T47D (cell line): ENCODE measurements at places on chromosomes 4 and X.

DNA sequence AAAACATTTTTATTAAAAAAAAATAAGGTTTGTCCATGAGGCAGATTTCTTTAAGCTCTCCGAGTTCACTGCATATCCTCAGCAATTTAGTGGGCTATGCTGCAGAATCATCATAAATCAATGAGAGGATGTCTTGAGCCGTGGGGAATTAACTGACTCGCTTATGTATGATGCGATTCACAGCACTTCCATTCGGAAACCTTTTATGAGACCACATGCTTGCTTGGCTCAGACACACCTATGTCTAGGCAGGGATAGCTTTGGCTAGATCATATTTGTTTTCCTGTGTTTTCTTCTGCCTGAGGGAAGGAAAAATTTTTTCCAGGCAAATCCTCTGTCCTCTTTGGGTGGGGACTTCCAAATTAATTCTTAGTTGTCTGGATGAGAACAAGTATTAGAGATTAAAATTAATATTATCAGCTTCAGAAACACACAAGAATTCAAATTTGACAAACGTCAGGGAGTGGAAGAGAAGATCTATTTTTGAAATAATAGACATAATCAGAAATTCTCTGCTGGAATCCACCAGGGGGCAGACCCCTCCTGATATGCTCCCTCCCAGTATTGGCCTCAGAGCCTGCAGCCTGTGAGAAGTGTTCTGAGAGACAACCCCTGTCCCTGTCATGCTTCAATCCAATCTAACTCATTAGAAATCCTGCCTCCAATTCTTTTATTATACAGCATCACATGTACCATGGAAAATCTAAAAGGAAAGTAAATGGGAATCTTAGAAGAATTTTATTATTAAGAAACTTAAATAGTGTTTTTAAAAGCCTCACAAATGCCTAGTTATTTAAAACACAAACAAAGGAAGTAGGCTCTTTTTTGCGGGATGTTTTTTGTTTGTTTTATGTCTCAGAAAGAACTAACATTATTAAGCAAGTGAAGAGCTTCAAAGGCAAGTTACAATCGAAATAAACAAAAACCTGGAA is 345.1 kb upstream of the TACR3 start:
- DNase-seq, result peak; percentile 62

- no peak for DNase-seq
Measured at GRCh38 chr4:15587649-15588048, 67.5 kb downstream of the FBXL5 start.

DNA sequence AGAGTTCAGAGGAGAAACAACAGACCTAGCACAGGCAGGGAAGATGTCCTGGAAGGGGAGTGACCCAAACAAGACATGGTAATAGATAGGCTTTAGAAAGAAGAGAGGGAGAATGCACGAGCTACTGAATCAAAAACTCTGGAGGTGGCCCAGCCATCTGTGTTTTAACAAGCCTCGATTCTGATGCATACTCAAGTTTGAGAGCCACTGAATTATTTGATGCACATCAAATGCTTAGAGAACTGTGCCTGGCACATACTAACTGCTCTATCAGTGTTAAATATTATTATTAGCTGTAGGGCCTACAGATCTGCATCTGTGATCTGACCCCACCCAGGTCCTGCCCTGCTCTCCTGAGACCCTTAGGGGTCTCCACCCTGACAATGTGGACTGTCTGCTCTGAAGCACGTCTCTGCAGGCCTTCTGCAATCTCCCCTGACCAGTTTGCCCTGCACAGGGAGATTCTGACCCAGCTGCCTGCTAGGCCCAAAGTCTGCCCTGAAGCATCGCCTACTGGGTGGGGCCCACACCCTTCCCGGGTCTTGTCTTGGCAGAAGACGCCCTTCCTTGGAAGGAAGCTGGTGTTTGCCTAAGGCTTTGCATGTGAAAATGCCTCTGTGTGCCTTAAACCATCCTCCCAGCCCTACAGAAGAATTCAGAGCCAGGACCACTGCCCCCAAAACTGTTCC is 201.5 kb upstream of the KLF3 start:
- DNase-seq, result no peak

DNA sequence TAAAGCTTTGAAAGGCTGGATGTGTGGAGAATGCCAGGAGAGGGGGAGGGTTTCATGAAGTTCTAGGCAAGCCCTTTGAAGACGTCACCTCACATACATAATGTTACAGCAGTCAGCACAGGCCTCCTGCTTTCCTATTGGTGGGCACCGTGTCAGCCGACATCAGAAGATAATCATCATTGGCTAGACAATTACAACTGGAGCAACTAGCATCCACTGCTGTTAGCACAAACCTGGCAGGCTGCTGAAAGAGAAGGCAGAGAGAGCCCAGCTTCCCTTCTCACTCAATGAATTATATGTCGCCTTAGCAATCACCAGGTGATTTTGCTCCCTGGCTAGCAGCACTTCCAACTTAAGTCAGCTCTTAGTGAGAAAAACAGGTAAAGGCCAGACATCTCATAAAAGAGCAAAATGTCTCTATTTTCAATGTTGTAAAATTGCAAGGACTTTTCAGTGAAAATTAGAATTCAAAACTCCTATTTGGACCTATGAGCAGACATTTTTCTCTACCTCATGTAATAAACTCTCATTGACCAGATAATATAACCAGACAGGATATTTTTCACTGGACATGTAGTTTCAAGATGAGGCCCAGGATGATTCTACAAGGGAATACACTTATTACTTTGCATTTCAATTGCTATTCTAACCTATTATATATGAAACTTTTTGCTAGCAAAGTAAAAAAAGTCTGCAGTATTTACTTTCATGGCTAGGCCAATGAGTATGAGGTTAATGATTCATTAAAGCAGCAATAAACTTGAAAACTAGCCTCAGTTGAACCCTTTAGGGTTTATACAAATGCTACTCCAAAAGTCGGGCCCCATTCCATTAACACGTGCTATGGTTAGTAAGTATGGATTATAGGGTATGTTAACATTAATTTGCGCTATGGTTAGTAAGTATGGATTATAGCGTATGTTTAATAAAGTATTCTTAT is 4.3 kb downstream of the ELOVL6 start:
- DNase-seq, result peak; percentile 68

GRCh38 chrX:57565198-57565597 is 26.6 kb upstream of the ZXDB start:
- no peak for DNase-seq

DNA sequence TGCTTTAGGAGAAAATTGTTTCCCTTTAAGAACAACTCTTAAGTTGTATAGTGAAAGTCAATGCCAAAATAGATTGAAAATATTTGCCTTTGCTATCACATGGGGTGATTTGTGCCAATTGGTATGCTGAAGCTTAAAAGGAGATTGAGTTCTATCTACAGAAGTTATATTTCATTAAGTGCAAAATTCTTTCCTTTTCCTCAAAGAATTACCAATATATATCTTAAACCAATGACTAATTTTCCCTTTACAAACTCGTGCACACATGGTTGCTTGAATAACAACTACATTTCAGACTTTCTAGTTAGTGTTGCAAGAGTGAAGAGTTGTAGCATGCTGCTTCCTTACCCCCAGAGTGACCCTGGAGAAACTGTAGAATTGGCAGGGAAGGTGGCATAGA is 990.0 kb upstream of the PABPC4L start:
- no peak for DNase-seq
